ENCODE measurements at places on chromosomes 7 and 10.
A peak's percentile ranks its signal among the peaks of the same experiment; 100 is the strongest.

GRCh38 chr7:84196084-84196503 is 1.5 kb upstream of the SEMA3A start:
- DNase-seq = no peak

- no peak for DNase-seq
Measured at GRCh38 chr7:131109011-131109758, 218.5 kb upstream of the MKLN1 start.

DNA sequence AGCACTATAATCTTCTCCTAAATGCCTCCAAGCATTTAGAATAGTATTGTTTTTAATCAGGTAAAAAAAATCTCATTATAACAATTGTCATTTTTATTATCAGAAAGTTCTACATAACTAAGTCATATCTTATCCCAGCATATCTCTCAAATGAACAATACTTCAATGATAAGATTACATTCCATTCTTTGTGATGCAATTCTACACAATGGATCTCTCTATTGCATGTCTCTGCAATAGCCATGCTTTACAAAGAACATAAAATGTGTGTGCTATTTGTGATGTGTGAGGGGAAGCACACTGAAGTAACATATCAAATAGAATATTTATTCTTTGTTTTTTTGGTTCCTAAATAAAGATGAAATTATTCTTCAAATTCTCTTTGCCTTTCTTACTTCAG is 195.7 kb downstream of the TSPAN12 start:
- no peak for DNase-seq

DNA sequence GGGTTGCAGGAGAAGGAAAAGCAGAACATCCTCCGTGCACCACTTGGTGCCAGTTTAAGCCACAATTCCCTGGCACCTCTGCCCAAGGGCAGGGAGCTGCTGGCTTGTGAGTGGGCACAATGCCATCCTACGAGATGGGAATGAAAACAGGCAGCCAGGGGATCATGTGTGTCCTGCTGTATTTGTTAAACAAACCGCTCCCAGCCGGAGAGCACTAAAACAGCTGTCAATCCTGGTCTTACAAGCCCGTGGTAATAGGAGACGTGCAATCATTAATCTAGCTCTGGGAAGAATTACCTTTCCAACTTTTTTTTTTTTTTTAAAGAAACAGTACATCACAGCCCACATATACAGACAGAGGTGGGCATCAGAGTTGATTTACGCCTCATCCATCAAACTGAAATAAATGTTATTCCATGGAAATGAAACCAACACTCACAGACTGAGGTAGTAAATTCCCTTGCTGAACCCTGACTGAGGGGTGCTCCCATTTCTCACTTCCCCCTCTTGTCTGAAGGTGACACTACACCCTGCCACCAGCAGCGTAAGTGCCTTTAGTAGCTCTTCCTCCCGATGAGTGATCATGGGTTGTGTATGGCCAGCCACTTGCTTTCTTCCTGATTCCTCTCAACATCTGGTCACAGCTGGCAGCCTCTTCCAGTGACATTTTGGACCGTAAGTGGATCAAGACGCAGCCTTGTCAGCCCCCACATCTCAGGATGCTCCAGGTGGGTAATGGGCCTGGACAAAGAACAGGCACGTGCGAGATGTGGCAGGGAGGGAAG is 143.8 kb downstream of the TEX36 start:
- DNase-seq = no peak

DNA sequence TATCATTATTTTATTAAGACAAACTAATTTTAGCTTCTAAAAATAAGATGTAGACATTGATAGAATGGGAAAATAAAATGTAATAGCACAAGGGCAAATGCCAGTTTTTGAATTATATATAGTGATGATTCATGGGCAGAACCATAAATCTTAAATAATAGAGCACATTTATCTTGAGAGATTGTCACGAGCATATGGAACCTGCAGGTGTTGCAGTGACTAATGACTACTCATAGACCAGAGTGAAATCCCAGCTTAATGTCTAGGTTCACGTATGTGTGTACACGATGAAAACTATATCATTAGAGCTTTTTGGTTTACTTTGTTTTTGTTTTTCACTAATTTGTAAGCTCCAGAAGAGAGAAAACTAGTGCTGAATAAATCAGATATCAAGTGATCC is 150.2 kb upstream of the CACNA2D1 start:
- DNase-seq = no peak

- no peak for DNase-seq
Measured at GRCh38 chr7:87056346-87056745, 3.1 kb downstream of the ELAPOR2 start.

DNA sequence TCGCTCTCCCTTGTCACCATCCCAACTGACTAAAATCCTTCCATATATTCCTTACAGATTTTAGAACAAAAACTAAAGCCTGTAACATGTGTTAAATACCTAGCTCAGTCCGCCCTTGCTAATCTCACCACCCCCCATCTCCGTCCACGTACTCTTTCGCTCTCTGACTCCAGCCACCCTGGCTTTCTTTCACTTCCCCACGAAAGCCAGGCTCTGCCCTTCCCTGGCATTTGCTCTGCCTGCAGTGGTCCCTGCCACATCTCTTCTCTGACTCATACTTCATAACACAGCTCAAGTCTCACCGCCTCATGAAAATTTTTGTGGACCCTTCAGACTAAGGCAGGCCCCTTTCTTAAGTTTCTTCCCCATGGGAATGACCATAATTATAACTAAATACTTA is 11.7 kb upstream of the GPAM start:
- DNase-seq = no peak

DNA sequence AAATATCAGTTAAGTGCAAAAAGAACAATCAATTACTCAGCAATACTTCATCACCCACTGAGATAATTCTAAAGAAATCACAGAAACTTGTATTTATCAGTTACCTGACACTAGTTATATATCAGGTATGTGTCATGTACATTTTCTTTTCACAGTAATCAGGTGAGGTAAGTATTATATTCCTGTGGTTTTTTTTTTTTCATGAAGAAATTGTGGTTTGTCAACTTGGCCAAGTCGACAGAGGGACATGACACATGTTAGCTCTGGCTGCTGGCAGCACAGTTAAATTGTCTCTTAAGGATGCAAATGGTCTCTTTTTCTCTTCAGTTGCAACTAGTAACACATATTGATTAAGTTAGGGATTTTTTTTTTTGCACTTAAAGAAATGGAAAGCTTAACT is 13.7 kb upstream of the GPR141 start:
- DNase-seq = no peak

- no peak for DNase-seq
Measured at GRCh38 chr10:123571978-123572377, 94.2 kb upstream of the GPR26 start.

DNA sequence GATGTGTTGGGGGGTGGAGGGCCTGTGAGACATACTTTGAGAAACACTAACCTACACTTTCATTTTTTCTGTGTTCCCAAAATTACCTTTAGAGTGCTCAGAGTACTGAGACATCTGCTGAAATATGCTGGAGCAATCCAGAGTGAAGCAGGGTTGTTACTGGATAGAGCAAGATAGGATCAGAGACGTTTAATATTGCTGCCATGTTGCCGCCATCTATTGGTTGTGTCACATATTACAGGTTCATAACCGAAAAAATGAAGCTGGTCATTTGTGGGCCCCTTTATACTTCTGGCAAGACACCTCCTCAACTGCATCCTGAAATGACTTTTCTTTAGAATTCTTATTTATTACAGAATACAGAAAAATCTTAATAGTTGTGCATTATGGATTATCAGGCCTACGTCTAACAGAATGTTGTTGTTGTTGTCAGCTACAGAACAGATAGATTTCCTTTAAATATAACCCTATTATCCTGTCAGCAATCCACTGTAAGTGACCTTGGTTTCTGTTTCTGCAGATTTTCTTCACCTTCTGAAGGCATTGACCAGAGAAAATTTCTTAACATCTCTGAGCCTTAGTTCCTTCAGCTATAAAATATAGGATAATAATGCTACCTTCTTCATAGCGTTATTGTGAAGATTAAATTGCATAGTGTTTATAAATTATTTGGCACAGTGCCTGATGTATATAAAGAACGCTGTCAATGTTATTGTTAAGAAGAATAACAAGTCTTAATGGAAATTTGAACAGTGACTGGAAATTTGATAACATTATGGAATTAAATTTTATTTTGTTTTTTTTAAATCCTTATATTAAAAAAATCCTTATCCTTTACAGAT is 16.2 kb upstream of the DLD start:
- peak; percentile 29 for DNase-seq

GRCh38 chr10:62244785-62245467 is 23.7 kb downstream of the RTKN2 start:
- DNase-seq = peak; percentile 71
